ENCODE measurements at places on chromosomes 4 and X.

DNA sequence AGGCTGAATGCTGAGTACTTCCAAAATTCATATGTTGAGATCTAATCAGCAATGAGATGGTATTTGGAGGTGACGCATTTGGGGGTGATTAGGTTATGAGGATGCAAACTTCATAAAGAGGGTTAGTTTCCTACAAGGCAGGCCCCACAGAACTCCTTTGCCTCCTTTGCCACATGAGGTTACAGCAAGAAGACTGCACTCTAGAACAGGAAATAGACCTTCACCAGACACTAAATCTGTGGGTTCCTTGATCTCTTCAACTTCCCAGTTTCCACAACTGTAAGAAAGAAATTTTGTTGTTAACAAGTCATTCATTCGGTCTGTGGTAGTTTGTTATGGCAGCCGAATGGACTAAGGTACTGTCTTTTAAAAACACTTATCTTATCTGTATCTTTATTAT, 681.9 kb upstream of the HS3ST1 start:
- DNase-seq: no peak

GRCh38 chrX:45771560-45772340, 571.1 kb upstream of the DIPK2B start:
- no peak for DNase-seq

DNA sequence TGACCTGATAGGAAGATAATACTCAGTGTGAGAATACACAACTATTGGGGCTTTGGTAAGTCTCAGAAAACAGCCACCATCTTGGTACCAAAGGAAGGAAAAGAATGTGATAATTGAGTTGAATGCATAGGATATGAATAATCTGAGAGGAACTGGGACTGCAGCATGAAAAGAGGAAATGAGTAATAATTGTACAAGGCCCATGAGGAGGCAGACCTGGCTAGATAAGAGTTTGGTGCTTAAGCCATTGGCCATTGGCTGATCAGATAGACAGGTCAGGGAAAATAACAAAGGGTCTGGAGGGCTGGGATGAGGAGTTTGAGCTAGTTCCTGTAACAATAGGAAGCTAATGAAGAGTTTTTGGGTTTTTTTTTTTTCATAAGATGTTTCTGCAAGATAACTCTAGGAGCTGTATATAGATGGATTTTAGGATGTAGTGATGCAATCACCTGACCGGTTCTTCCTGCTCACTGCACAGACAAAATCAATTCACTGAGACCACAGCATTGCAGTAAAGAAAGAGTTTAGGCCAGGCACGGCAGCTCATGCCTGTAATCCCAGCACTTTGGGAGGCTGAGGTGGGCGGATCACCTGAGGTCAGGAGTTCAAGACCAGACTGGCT, 5.3 kb upstream of the TRMT2B start:
- no peak for DNase-seq

- peak; percentile 70 for DNase-seq
Observed at GRCh38 chr4:73139991-73140390, 70.5 kb upstream of the COX18 start.

- DNase-seq: no peak
Observed at GRCh38 chrX:34884817-34885216, 57.8 kb upstream of the FAM47B start.

DNA sequence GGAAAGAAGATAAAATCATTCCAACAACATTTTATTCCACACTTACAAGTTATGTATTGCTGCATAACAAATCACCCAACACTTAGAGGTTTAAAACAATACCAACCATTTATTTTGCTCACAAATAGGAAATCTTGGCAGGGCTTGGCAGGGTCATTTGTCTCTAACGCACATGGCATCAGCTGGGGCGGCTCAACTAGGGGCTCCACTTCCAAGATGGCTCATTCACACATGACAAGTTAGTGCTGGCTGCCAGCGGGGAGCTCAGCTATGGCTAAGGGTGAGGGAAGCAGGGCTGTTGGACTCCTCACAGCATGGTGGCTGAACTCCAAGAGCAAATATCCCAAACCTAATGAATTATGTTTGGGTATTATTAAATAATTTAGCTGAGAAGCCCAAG, 377.0 kb downstream of the ZNF674 start:
- DNase-seq: no peak

Data from pons (tissue), 1 donor.